ENCODE measurements at places on chromosomes 2 and 18. TPM values are rescaled to one million over a fixed set of nuclear protein-coding genes. Genes with fewer than 3 reads are reported as not detected.

HOXD4 gene
- total RNA-seq: 0.51 TPM

MALT1 gene
- 9.7 TPM for total RNA-seq

TTR gene
- total RNA-seq: not detected

MATN3 gene
- total RNA-seq: 13.5 TPM

PLGLB1 gene
- 0.38 TPM for total RNA-seq

CPO gene
- not detected for total RNA-seq

C18orf54 gene
- 2.9 TPM for total RNA-seq

SIX3 gene
- 0.58 TPM for total RNA-seq

CYP27C1 gene
- total RNA-seq: 4.9 TPM

GPR35 gene
- 0.97 TPM for total RNA-seq

FIGN gene
- total RNA-seq: 1.8 TPM

PIKFYVE gene
- total RNA-seq: 8.0 TPM

TANK gene
- total RNA-seq: 33.2 TPM

INPP5D gene
- total RNA-seq: 0.29 TPM

FKBP7 gene
- 13.5 TPM for total RNA-seq

KLF11 gene
- total RNA-seq: 5.2 TPM

ELOA2 gene
- total RNA-seq: not detected

SERPINB10 gene
- total RNA-seq: not detected

CHRNG gene
- total RNA-seq: not detected

ASXL3 gene
- total RNA-seq: not detected

EN1 gene
- total RNA-seq: 1.1 TPM

ANKAR gene
- 1.8 TPM for total RNA-seq

CAPN14 gene
- total RNA-seq: 0.07 TPM

TPO gene
- total RNA-seq: 0.22 TPM

STPG4 gene
- not detected for total RNA-seq

NUP35 gene
- 32.8 TPM for total RNA-seq

SLC5A7 gene
- not detected for total RNA-seq

PDCL3 gene
- 36.8 TPM for total RNA-seq

Data from A549 treated with CORT108297 at 1 μM for 4 hours (cell line).